ENCODE measurements at places on chromosomes 1 and 21.

GRCh38 chr1:66542811-66543767 is 9.1 kb downstream of the SGIP1 start:
- no peak for DNase-seq

DNA sequence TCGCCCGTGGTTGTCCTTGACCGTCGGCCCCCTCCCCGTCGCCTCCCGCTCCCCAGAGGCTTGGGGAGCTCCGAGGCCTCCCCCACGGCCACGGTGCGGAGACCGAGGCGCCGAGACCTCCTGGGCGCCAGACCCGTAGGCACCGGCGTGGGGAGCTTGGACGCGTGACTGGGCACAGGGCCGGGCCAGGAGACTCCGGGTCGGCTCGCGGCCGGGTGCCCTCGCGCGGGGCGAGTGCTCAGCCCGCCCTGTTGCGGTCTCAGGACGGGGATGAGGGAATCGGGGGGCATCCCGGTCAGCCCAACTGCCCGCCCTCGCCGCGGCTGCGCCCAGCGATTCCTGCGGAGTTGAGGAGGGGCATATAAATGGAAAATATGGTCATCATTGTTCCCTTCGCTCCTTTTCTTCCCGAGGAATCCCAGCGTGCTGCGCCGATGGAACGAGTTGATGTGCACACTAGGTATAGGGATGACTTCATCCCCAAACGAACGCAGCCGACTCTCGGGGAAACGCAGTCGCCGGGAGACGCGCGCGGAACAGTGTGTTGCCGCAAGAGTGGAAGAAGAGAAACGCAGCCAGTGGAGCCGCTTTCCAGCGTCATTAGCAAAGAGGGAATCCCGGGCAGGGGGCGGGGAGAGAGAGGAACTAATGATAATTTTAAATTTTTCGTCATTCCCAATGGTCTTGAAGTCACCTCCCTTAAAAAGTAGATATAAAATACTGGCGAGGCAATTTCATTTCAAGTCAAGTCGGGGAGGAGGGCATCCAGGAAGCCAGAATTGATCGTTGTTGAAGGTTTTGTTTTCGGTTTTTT is 747 bp upstream of the ENAH start:
- no peak for DNase-seq

DNA sequence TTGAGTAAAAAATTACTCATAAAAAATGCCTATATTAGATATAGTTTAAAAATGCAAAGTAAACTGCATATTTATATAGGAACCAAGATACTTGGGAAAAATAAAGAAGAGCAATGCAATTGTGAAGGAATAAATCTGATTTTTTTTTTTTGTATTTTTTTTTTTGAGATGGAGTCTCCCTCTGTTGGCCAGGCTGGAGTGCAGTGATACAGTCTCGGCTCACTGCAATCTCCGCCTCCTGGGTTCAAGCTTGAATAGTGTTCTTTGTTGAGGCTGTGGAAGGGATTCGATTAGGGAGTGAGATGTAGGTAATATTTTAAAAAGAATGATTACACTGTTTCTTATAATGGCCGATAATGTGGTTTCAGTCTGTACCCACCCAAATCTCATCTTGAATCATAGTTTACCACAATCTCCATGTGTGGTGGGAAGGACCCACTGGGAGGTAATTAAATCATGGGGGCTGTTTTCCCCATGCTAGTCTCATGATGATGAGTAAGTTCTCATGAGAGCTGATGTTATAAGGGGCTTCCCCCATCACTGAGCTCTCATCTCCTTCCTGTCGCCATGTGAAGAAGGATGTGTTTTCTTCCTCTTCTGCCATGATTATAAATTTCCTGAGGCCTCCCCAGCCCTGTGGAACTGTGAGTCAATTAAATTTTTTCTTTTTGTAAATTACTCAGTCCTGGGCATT is 1765.9 kb downstream of the PLA2G4A start:
- no peak for DNase-seq

DNA sequence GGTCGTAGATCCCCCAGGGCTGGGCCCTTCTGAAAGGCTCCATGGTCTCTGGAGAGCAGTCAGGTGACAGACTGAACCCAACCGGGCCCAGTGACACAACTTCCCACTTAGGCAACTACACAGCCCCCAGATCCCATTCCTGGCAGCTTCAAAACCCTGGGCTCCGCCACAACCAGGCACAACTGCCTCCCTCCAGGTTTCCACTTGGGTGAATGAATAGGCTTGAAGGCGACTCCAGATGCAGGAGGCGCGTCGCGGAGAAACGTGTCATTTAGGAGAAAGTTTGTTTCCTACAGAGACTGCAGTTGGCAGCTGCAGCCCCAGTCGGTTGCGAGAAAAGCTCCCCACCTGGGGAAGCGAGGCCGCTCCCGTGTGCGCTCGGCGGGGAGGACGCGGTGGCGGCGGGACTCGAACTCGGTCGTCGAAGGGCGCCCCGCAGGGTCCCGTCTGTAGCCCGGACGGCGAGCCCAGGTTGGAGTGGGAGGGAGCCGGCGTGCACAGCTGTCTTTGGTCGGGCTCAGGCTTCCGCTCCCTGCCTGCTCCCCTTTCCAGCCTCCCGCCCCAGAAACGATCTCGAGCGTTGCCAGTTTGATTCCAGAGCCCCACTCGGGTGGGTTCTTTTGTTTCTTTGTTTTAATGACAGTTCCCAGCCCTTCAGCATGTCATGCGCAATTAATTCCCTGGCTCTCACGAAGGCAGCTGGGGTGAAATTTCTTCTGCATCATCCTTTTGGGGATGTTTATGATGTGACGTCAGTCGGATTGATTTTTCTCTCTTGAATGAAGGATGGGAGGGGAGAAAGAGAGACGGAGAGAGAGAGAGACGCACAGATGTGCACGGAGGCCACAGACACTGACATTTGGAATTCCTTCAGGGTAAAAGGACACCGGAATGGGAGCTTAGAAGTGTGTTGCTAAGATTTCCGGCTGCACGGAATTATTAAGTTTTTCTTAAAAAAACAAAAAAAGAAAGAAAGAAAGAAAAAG is 862 bp upstream of the SGIP1 start:
- DNase-seq: no peak

DNA sequence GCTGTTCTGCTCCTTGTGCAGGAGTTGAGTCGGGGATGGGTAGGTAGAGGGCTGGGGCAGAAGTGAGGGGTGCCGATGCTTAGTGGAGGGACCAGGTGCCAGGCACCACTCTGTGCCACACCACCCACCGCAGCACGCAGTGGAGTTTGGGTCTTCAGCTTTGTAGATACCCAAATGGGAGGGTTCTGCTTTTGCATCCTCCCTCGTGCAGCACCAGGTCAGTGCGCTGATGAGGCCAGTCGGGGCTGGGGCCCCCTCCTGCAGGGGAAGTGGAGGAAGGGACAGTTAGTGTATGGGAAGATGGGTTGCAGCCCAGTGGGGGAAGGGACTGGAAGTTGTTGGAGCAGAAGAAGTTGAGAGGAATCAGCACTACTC is 244.0 kb downstream of the RHOU start:
- no peak for DNase-seq

DNA sequence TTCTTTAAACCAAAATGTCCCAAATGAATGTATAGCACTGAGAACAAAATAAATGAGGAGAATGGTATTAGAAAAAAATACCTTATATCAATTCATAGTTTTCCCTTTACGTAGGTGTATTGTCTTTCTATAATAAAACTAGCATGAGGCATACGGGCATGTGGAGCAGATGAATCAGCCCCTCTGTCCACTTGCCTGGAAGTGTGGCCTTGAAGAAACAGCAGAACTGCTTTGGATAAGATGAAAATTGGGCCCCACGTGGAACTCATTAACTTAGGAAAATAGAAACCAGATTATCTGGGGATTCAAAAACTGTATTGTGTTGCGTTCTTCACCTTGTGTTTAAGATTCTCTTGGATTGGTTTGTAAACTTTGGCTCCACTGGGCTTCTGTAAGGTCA is 356.8 kb upstream of the B3GALT2 start:
- DNase-seq: no peak

DNA sequence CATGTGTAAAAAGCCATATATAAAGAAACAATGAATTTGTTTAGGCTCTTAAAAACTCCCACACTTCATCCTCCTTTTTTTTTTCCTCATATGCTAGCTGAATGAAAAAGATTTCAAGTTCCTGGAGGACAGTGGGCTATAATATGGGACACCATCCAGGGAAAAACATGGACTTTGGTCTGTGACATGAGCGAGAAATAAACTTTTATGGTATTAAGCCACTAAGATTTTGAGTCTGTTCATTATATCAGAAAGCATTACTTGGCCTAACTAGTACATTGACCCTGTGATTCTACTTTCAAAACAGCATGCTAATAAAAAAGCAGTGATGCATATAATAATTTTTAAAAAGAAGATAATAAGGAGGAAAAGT is 392.3 kb upstream of the CAMK1G start:
- DNase-seq: no peak

- no peak for DNase-seq
Measured at GRCh38 chr1:44423591-44424537, 18.8 kb downstream of the RNF220 start.

GRCh38 chr1:88873737-88874349 is 17.5 kb downstream of the GTF2B start:
- DNase-seq: no peak

DNA sequence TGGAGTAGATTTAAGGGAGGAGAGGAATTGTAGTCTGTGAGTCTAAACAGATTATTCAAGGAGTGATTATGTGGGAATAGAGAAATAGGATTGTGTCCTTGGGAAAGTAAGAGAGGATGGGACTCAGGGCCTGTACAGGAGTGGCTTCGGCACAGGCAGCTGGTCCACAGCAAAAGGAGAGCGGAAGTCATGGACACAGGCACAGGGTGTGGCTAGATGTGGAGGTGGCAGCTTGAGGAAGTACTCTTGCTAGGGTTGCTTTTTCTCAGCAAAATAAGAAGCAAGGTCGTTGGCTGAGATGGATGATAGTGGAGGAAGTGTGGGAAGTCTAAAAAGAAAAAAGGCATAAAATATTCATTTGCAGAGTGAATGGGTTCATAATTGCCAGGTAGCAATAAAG is 18.5 kb upstream of the ZNF648 start:
- no peak for DNase-seq

GRCh38 chr1:31300193-31300592 is 3.4 kb downstream of the ZCCHC17 start:
- DNase-seq: no peak

GRCh38 chr1:61313906-61314422 is 231.6 kb downstream of the NFIA start:
- DNase-seq: no peak

GRCh38 chr1:23444596-23445390 is 20.2 kb upstream of the TCEA3 start:
- no peak for DNase-seq

GRCh38 chr1:57839067-57839466 is 415.2 kb upstream of the DAB1 start:
- DNase-seq: no peak

- DNase-seq: peak; percentile 43
Measured at GRCh38 chr1:16888860-16889816, 6.6 kb upstream of the RNU1-2 start.

- DNase-seq: no peak
Measured at GRCh38 chr1:188365874-188366273, 1537.1 kb downstream of the PLA2G4A start.

GRCh38 chr1:42620307-42620706 is 37.9 kb upstream of the PPIH start:
- DNase-seq: no peak

GRCh38 chr1:4319496-4319895 is 334.9 kb upstream of the AJAP1 start:
- DNase-seq: no peak

DNA sequence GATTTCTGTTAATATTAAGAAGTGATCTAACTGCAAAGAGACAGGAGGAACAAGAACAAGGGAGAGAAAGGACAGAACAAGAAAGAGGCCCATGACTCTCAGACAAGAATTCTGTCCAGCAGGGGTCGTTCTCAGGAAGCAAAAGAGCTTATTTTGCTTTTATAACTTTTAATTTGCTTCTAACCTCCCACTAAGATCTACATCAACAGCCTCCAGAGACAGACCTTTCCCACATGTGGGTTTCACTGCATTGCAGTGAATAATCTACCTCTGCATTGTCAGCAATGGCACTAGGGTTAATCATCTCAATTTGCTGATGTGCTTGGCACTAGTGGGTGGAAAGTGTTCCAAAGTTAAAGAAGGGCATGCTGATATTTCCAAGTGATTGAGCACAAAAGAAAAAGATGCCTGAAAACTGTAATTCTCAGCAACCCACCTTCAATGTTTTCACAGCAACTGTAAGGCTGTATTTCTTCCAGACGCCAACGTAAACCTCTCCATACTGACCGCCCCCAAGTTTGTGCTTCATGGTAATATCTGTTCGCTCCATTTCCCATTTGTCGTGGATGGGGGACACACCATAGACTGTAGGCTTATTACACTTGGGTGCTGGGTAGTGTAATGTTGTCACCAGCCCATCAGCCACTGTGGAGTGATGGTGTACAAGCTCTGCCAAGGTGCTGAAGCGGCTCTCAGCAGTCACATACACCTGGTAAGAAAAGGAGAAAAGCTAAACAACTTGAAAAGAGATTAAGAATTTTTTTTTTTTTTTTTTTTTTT is 39.5 kb downstream of the TOR3A start:
- DNase-seq: no peak

Measured in activated CD4-positive, alpha-beta T cell treated with anti-CD3 and anti-CD28 coated beads for 1 hour (primary cell).